IMR-90 (cell line): ENCODE measurements at places on chromosomes 2 and 18.
A peak's percentile ranks its signal among the peaks of the same experiment; 100 is the strongest.

DNA sequence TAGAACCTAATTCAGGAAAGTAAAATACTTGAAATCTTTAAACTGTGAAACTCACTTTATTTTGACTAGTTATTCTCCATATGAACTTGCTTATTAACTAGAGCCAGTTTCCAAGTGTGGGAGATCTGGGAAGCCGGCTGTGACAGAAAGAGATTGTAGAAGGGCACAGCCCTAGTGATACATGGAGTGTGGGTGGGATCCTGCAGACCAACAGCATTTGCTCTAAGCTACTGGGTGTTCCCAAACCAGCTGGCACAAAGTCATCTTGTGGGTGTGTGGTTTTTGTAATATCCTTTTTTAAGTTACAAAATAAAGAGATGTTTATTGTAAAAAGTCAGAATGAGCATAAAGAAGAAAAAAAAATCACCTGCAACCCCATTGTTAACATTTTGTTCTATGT lies 3.4 kb downstream of the DUSP19 start:
- DNase-seq = peak; percentile 20

- no peak for DNase-seq
Measured at GRCh38 chr18:42937436-42937835, 178.0 kb downstream of the RIT2 start.

DNA sequence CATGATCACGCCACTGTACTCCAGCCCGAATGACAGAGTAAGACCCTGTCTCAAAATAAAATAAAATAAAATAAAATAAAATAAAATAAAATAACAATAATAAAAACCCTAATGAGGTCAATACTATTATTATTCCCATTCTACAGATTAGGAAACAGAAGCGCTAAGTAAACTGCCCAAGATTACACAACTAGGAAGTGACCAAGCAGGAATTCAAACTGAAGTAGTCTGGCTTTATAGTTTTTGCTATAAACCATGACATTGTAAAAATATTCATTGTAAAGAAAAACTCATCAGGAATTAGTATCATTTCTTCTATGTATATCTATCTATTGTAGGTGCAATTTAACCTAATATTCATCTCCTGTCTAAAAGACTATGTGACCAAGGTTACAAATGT lies 1.2 kb downstream of the PLEKHM3 start:
- no peak for DNase-seq

GRCh38 chr18:68459968-68460367 lies 254.9 kb downstream of the TMX3 start:
- DNase-seq = no peak

DNA sequence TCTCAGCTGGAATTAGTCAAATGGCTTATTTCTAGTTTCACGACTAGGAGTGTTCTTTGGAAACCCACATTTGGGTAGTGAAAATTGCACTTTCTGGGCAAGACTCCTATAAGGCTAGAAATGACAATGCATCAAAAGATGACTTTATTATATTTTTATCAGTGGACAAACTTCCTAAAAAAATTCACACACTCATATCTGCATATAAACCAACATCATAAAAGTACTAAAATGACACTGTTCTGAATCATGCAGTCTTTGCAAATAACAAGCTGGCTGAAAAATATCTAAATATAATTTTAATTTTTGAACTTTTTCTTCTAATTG lies 17.6 kb downstream of the MXD1 start:
- DNase-seq = no peak

DNA sequence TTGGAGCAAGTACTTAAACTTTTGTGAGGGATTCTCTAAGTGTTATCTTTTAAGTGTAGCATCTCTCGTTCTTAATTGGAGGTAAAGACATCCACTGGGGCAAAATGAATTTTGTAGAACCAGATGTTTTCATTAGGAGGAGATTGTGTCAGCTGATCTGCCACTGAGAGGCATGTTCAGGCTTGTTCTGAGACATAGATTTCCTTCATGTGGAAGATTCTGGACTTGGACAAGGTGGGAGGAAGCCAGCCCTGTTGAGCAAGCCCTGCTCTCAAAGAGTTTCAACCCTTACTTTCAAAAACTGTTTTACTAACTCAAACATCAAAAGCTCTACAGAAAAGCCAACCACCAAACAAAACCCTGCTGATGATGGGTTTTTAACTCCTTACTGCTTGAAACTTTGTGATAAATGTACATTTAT lies 6.5 kb downstream of the MAP4K4 start:
- peak; percentile 77 for DNase-seq
